ENCODE measurements at places on chromosomes 16 and 17.

DNA sequence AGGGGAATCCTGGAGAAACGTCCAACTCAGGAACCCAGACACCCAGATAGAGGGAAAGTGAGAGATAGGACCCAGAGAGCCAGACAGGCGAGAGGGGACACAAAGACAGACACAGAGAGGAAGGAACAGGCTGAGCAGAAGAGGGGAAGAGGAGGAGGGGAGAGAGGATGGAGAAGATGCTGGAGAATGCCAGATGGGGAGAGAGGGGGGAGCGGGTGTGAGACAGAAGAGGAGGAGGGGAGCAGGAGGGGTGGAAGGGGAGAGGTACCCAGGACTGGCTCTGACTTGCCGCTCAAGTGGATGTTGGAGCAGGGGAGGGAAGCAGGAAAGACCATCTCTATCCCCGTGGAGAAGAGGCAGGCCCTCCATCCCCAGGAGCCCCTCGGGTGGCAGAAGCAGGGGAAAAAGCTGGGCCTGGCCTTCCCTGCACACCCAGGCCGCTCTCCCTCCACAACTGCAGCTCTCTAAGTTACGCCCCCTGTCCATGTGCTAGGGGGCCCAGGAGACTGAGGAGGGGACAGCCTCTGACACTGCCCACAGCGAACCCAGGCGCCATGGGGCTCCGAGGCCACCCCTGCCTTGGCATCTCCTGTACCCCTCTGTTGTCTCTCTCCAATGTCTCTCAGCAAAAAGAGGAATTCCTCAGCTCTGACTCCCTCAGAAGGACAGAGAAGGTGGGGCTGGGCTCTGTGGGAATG, 4.8 kb downstream of the PPP1R9B start:
- DNase-seq, result no peak

DNA sequence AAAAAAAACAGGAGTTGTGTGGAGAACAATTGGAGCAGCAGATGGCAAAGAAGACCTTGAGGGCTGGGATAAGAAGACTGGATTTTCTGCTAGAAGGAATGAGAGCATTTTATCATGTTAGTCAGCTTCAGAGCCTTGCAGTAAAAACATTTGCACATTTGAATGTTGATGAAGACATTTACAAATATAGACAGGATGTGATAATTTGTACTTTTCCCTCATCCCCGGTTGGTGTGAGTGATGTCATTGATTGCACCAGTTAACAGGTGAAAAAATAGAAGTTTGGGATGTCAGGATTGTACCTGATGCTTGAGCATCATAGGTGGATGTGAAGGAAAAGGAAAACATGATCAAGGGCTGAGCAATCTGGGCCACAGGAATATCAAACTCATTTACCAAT, 22.6 kb upstream of the MAPK3 start:
- DNase-seq, result no peak

DNA sequence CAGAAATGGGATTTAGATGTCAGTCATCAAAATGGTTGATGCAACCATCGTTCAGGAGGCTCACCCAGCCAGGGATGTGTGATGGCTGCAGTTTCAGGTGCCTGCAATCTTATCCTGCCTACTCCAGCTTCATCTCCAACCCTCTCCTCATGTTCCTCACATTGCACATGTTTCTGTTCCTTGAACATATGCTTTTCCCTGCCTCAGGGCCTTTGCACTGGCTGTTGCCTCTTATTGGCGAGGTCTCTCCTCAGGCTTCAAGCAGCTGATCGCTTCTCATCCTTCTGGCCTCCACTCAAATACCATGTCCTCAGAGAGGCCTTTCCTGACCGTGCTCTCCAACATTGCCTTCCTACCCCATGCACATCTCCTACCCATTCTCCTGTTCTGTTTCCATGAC, 24.6 kb downstream of the ARSG start:
- no peak for DNase-seq

GRCh38 chr17:58172369-58173071, 5.7 kb downstream of the OR4D2 start:
- peak; percentile 5 for DNase-seq

- no peak for DNase-seq
Measured at GRCh38 chr16:51876934-51877333, 670.0 kb downstream of the TOX3 start.

GRCh38 chr16:57646388-57647039, 18.1 kb downstream of the ADGRG1 start:
- no peak for DNase-seq

Measured in astrocyte of the hippocampus (primary cell).